ENCODE measurements at places on chromosomes 13 and 19. TPM values are rescaled to one million over a fixed set of nuclear protein-coding genes. Genes with fewer than 3 reads are reported as not detected.
A peak's percentile ranks its signal among the peaks of the same experiment; 100 is the strongest.

DNA sequence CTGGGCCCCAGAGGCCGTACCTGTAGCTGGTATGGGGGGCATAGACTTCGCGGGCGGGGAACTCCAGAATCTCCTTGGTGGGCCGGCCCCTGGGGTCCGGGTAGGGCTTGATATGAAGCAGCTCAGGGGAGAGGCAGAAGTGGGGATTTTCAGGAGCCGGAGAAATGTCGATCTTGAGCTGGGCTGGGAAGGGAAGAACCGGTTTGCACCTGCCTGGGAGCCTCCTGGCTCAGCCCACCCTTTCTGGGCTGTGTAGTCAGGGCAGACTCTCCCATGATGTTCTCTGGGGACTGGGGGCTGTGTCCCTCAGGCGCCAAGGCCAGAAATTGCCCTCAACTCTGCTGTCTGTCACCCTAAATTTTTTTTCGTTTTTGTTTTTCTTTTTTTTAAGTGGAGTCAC lies 2.6 kb downstream of the ANGPTL8 start:
- peaks cover 5% of the 10 kb centered on the region for H3K4me1 ChIP-seq
- H3K27ac ChIP-seq, result no peak overlapping the region
- peaks cover 3% of the 10 kb centered on the region for H3K36me3 ChIP-seq
- DNase-seq, result no peak

DNA sequence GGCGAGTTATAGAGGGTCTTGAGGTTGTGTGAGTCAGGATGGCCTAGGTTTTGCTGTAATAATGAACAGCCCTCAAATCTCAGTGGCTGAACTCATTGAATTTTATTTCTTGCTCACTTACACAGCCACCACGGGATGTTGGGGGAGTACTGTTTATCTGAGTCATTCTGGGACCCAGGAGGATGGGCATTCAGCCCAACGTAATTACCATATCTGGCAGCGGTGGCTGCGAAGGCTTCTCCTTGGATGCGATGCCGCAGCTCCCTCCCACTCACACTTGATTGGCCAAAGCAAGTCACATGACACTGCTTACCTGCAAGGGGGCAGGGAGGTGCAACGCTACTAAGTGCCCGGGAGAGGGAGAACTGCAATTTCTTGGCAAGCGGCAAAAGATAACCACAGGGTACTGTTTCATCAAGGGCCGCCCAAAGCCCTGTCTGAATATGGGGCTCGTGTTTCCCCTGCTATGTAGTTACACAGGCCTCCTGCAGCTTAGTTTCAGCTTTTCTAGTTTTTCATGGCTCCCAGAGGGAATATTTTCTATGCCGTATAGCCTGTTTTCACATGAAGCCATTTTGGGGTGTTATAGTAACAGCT lies 19.9 kb downstream of the ZSWIM9 start:
- H3K36me3 ChIP-seq, result no peaks in the 10 kb centered on the region
- DNase-seq, result peak; percentile 85
- peaks cover 9% of the 10 kb centered on the region for H3K4me1 ChIP-seq
- H3K27me3 ChIP-seq, result no peaks in the 10 kb centered on the region

- H3K36me3 ChIP-seq, result no peaks in the 10 kb centered on the region
- peaks cover 13% of the 10 kb centered on the region for H3K4me1 ChIP-seq
- H3K27me3 ChIP-seq, result no peaks in the 10 kb centered on the region
- no peak overlapping the region for H3K27ac ChIP-seq
These were observed 87.1 kb upstream of the FNDC3A start for GRCh38 chr13:48888613-48889012.

DNA sequence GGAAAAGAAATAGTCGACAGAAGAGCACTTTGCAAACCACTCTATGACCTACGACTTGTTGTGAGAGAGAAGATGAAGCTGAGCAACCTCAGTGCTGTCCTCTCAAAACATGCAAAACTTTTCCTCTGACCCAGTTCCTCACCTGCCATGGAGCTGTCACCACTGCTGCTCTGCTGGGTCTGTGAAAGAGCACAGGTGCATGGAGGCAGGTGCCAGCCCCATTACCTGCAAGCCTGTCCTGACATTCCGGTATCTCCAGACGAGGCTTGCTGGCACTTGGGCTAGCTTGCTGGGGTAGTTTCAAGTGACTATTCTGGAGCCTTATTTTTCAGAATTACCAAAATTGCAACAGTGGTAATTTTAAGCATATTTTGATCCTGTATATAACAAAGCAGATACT lies 49.5 kb upstream of the RFXAP start:
- H3K27me3 ChIP-seq, result peaks cover 30% of the 10 kb centered on the region
- H3K4me3 ChIP-seq, result no peak overlapping the region
- no peak overlapping the region for H3K27ac ChIP-seq
- no peaks in the 10 kb centered on the region for H3K4me1 ChIP-seq
- peaks cover 14% of the 10 kb centered on the region for H3K36me3 ChIP-seq

GRCh38 chr19:30227012-30227621 lies 145.1 kb upstream of the ZNF536 start:
- peaks cover 43% of the 10 kb centered on the region for H3K27me3 ChIP-seq
- peaks cover 32% of the 10 kb centered on the region for H3K4me1 ChIP-seq
- H3K4me3 ChIP-seq, result peak overlapping the region; percentile 92
- peak overlapping the region; percentile 9 for H3K27ac ChIP-seq

GRCh38 chr13:46181840-46182490 lies at the start of gene LCP1:
TSS of gene LCP1 (minus strand) at chr13:46182177. CDS start at chr13:46159662, 22,515 bp downstream.
- H3K27me3 ChIP-seq, result no peaks in the 10 kb centered on the region
- peaks cover 5% of the 10 kb centered on the region for H3K36me3 ChIP-seq
- peak; percentile 83 for DNase-seq
- peak within 1 kb of the TSS; percentile 97 for H3K27ac ChIP-seq
- H3K4me3 ChIP-seq, result peak within 1 kb of the TSS; percentile 97

- H3K4me3 ChIP-seq, result peak overlapping the region; percentile 97
- H3K36me3 ChIP-seq, result peaks cover 3% of the 10 kb centered on the region
- DNase-seq, result peak; percentile 87
- peaks cover 20% of the 10 kb centered on the region for H3K4me1 ChIP-seq
- H3K27ac ChIP-seq, result peak overlapping the region; percentile 99
- H3K27me3 ChIP-seq, result no peaks in the 10 kb centered on the region
These were observed 45.4 kb downstream of the SMIM24 start for GRCh38 chr19:3434630-3435553.

DNA sequence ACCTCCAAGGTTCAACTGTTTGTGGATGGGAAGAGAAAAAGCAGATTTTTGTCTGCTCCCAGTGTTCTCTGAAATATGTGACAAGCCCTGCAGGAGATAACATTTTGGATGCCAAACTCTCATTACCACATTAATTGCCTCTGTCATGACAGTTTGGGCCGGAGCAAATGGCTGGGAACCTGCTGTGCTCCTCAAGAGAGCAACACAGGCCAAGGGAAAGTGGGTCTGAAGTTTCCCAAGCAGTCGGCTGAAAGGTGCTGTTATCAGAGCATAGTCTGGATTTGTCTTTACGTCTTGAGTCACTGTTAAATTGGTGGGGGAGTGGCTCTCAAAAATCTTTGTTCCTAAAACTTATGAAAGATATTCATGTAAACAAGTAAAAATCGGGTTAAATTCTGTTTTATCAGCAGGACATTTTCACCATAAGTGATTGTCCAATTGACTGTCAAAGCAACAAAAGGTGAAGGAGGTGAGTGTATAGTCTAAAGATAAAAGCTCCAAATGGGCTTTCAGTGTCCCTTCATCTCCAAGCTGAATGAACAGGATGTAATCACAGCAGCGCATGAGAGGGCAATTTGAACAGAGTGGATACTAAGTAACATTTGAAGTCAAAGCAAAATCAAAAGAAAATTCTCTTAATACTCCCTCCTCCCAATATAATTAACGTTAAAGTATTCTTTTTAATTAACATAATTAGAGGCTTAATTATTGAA lies 844.8 kb downstream of the PCDH17 start:
- no peaks in the 10 kb centered on the region for H3K27me3 ChIP-seq
- H3K4me3 ChIP-seq, result no peak overlapping the region
- H3K36me3 ChIP-seq, result no peaks in the 10 kb centered on the region
- H3K27ac ChIP-seq, result no peak overlapping the region
- H3K4me1 ChIP-seq, result no peaks in the 10 kb centered on the region

GRCh38 chr13:40352380-40352778 lies 314.1 kb downstream of the FOXO1 start:
- H3K27me3 ChIP-seq, result no peaks in the 10 kb centered on the region
- no peak overlapping the region for H3K27ac ChIP-seq
- H3K4me1 ChIP-seq, result peaks cover 3% of the 10 kb centered on the region
- H3K36me3 ChIP-seq, result no peaks in the 10 kb centered on the region
- no peak for DNase-seq
- H3K4me3 ChIP-seq, result no peak overlapping the region

GRCh38 chr19:33767898-33768413 lies 28.7 kb upstream of the KCTD15 start:
- no peaks in the 10 kb centered on the region for H3K36me3 ChIP-seq
- H3K27ac ChIP-seq, result no peak overlapping the region
- no peak overlapping the region for H3K4me3 ChIP-seq
- no peak for DNase-seq
- no peaks in the 10 kb centered on the region for H3K4me1 ChIP-seq

GRCh38 chr13:95360052-95360451 lies 58.8 kb upstream of the ABCC4 start:
- H3K27me3 ChIP-seq, result no peaks in the 10 kb centered on the region
- H3K27ac ChIP-seq, result no peak overlapping the region
- no peaks in the 10 kb centered on the region for H3K36me3 ChIP-seq
- H3K4me1 ChIP-seq, result no peaks in the 10 kb centered on the region
- H3K4me3 ChIP-seq, result no peak overlapping the region

DNA sequence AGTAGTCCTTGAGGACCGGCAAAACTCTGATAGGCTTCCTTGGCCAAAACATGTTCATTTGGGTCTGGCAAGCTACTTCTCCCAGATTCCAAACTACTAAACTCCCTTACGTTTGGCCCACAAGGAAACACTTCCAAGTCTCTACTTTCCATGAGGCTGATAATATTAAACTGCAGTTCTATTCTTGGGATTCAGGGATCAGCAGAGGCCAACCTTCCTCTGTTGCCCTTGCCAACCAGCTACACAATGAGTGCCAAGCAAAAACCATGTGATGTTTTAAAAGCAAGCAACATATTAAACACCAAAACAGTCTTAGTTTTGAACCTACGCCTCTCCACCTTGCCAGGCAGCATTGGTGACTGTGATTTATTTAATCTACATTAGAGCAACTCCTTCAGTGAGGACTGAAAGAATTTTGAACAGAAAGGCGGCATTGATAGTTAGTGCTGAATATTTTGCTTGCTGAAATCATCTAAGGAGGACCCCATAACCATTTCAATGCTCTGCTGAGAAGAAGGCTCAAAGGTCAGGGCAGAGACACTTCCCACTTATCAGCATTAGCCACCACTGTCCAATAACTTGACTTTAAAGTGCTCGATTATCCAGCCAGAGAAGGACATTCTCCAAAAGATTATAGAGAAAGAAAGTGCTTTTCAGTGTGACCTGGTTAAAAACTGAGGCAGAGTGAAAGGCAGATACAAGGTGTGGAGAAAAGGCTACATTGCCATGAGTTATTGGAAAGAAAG lies 287.1 kb downstream of the TBC1D4 start:
- no peaks in the 10 kb centered on the region for H3K4me1 ChIP-seq
- no peak for DNase-seq
- H3K27me3 ChIP-seq, result peaks cover 16% of the 10 kb centered on the region
- H3K36me3 ChIP-seq, result no peaks in the 10 kb centered on the region

GRCh38 chr13:107144432-107144831 lies 576.5 kb upstream of the ARGLU1 start:
- no peaks in the 10 kb centered on the region for H3K27me3 ChIP-seq
- no peak overlapping the region for H3K27ac ChIP-seq
- H3K4me1 ChIP-seq, result no peaks in the 10 kb centered on the region
- H3K4me3 ChIP-seq, result no peak overlapping the region

GRCh38 chr19:16860118-16860517 lies 28.7 kb upstream of the F2RL3 start:
- H3K27ac ChIP-seq, result no peak overlapping the region
- peaks cover 2% of the 10 kb centered on the region for H3K4me1 ChIP-seq
- no peaks in the 10 kb centered on the region for H3K27me3 ChIP-seq
- no peak for DNase-seq
- no peak overlapping the region for H3K4me3 ChIP-seq

- H3K36me3 ChIP-seq, result no peaks in the 10 kb centered on the region
- DNase-seq, result peak; percentile 74
- H3K4me1 ChIP-seq, result peaks cover 58% of the 10 kb centered on the region
- H3K27ac ChIP-seq, result peak overlapping the region; percentile 80
These were observed 5.7 kb upstream of the NFIC start for GRCh38 chr19:3360421-3361383.

DNA sequence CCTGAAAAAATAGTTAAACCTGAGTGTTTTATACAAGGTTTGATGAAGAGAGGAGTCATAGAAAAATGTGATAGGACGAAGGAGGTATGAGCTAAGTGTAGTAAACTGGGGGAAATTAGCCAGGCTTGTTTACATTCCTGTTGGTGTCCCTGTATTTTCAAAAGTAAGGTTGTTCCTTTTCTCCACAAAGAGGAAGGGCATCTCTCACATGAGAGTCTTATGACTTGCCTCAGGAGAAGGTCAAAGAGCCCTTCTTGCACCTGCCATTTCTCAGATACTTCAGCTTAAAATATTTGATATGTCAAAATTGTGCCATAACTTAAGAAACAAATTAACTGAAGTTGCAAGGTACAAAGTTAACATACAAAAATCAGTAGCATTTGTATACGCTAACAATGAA lies 3.6 kb upstream of the N4BP2L2 start:
- peaks cover 2% of the 10 kb centered on the region for H3K27me3 ChIP-seq
- no peaks in the 10 kb centered on the region for H3K36me3 ChIP-seq
- H3K4me1 ChIP-seq, result peaks cover 14% of the 10 kb centered on the region
- no peak for DNase-seq
- H3K27ac ChIP-seq, result no peak overlapping the region
- H3K4me3 ChIP-seq, result no peak overlapping the region

GRCh38 chr13:31945202-31945961 lies 86.2 kb upstream of the FRY start:
- H3K27ac ChIP-seq, result no peak overlapping the region
- H3K36me3 ChIP-seq, result no peaks in the 10 kb centered on the region
- peaks cover 2% of the 10 kb centered on the region for H3K4me1 ChIP-seq
- no peak for DNase-seq
- no peak overlapping the region for H3K4me3 ChIP-seq
- peaks cover 12% of the 10 kb centered on the region for H3K27me3 ChIP-seq

- H3K27me3 ChIP-seq, result no peaks in the 10 kb centered on the region
- H3K36me3 ChIP-seq, result peaks cover 70% of the 10 kb centered on the region
- H3K27ac ChIP-seq, result no peak overlapping the region
- H3K4me3 ChIP-seq, result no peak overlapping the region
These were observed 12.5 kb downstream of the ANKRD10 start for GRCh38 chr13:110902370-110902769.

RYR1 gene
- polyA plus RNA-seq, result not detected

SELENOV gene
- polyA plus RNA-seq, result not detected

PGLYRP2 gene
- 0.72 TPM for polyA plus RNA-seq

ZNF578 gene
- polyA plus RNA-seq, result 3.0 TPM

KRTDAP gene
- not detected for polyA plus RNA-seq

MCEMP1 gene
- polyA plus RNA-seq, result not detected

Measured in naive thymus-derived CD8-positive, alpha-beta T cell (primary cell).